ENCODE measurements at places on chromosomes 1 and 21.

DNA sequence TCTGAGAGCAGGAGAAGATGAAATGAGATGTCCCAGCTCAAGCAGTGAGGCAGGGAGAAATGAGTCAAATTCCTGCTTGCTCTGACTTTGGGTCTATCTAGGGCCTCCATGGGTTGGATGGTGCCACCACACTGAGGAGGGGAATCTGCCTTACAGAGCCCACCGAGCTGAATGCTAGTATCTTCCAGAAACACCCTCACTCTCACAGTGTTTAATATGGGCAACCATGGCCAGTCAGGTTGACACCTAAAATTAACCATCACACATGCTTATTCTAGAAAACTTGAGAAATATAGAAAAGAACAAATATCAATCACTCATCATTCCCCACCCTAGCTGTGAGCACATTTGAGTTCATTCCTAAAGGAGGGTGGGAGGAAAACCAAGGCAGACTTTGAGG is 29.4 kb upstream of the FHAD1 start:
- DNase-seq = no peak

DNA sequence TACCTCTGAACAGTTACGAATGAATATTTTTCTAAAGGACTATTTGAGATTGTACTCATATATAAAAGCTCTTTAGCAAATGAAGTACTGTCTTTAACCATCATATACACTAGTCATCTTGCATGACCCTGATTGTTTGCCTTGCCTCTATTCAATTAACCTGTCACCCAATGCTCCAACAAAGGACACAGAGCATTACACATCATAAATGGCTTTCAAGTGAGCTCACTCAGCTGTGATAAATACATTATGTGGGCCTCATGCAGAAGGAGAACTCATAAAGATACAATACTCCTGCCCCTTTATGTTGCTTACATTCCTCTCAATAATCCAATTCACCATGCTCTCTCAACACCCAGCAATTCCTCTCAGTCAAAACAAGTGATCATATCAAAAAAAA is 993.0 kb upstream of the PRMT6 start:
- no peak for DNase-seq

DNA sequence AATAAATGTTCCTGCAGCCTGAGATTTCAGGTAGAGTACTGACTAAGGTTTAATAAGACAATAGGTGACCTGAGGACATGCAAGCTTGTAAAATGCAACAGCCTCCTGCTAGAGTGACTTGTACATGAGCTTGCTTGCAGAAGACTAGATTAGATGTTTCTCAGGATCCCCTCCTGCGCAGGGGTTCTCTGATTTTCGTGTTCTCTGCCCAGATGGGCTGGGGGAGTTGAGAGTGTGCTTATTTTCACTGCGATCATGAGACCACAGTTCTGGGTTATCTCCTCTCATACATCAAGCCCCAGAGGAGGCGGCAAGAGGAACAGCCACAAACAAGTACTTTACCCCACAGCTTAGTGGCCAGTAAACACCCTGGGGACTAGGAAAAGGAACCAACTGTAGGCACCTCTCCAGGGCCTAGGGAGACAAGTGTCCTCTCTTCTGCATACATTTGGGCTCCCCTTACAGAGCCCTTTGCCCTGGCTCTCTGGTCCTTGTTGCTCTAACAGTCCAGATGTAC is 8.0 kb downstream of the TMEM81 start:
- DNase-seq = no peak

DNA sequence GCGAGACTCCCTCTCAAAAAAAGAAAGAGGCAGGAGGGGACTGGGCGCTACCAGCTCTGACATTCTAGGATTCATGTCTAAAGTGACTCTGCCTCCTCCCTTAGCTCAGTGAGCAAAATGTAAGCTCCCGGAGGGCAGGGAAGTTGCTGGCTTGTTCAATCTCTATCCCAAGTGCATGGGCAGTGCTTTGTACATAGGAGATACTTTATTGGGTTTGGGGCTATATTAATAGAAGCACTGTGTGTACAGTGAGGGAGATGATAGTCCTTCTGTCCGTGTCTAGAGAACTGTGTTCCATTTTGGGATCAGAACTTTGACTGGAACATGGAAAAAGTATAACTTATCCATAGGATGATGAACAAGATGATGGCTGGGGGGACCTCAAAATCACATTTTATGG is 16.7 kb upstream of the LUZP1 start:
- DNase-seq = no peak

DNA sequence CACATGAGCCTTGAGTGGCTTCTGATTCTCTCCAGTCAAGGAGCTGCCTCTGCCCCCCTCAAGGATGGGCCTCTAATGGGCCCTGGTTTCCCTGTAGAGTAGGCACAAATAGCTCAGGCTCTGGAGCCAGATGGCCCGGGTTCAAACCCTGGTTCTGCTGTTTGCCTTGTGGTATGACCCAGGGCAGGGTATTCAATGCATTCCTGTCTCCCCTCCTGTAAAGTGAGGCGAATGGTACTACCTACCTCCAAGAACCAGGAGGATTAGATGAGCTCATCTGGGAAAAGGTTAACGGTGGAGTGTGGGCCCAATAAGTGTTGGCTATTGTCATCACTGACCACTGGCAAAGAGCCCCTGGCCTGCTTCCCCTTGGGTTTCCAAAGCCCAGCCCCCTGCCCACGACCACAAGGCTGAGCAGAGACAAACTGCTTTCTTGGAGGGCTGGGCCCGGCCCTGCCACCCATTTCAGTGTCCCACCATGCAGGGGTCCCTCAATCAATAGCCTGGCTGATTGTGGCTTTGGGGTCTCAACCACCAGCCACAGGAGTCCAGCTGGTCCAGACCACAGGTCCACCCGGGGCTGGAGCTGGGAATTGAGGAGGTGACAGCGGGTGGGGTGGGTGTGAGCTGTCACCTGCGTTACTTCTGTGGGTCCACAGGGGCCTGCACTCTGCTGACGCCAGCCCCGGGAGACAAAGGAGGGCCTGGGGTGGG is 115.6 kb upstream of the RUNX3 start:
- no peak for DNase-seq

DNA sequence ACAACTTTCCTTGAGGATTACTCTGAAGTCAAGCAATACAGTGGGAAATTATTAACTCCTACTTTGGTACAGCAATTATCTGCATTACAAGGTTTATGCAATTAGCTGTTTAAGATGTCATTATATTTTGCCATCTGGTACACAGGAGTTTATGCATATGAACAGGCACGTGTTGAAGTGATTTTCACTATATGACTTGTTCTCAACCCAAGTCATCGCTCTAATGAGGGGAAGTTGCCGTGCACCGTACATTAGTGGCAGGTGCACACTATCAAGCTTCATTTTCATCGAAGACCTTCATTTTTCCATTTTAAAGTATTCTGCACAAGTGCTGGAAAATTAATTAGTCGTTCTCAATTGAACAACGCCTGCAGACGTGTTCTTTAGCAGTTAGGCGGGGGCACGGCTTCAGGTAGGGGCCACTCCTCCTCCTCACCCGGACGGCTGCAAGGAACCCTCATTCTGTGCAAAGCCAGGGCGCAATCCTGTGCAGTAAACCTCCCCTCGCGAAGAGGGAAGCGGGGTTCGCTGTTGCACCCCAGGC is 39.8 kb upstream of the NFIA start:
- DNase-seq = no peak

GRCh38 chr1:40373323-40374283 is at the start of gene SMAP2:
Gene SMAP2 (plus strand): TSS chr1:40373727. CDS start chr1:40374121, 394 bp downstream.
- peak; percentile 97 for DNase-seq

DNA sequence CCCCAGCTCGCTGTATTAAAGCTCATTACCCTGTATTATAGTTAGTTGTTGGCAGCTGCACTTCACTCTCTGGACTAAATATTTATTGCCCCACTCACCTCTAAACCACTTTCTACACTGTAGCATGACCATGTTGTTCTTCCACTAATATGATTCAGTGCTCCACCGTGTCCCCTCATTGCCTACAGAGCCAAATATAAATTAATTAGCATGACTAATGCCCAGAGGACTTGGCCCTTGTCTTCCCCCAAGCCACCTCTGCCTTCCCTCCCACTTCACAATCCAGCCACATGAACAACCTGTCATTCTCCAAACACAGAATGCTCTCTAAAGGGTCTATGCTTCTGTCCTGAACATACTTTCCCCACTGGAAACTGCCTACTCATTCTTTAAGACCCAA is 276.5 kb downstream of the PLPP3 start:
- no peak for DNase-seq

DNA sequence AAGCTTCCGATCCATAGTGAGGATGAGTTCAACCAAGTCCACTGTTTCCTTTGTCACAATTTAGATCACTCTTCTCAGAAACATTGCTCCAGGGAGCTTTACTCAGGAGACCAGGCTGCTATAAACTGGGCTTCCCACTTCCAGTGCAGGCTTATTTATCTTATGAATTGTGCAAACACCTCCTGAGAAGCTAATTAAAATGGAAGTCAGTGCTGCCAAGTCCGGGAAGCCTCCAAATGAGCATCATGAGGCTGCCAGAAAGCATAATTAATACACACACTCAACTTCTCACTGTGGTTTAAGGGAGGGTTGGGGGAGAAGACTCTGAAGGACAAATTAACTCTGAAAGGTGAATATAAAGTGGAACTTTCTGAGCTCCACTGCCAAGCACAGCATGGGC is 145.0 kb upstream of the SGIP1 start:
- DNase-seq = no peak

GRCh38 chr21:38574895-38575575 is 76.8 kb upstream of the ERG start:
- no peak for DNase-seq

GRCh38 chr1:186738926-186739325 is 58.7 kb upstream of the PTGS2 start:
- DNase-seq = no peak

GRCh38 chr1:178361847-178362246 is 134.9 kb downstream of the CLEC20A start:
- no peak for DNase-seq

GRCh38 chr1:17091252-17091651 is 28.0 kb downstream of the PADI2 start:
- no peak for DNase-seq

DNA sequence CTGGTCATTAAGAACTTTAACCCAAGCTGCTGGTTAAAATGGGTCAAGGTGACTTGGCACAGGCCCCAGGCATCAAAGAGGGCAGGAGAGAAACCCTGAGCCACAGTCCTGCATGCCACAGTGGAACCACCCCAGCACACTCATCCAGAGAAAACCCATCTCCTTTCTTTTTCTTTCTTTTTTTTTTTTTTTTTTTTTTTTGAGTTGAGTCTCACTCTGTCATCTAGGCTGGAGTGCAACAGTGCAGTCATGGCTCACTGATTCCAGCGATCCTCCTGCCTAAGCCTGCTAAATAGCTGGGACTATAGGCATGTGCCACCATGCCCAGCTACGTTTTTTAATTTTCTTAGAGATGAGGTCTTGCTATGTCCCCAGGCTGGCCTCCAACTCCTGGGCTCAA is 109.2 kb upstream of the RAB4A start:
- no peak for DNase-seq
